ENCODE measurements at places on chromosomes 12 and 14.

DNA sequence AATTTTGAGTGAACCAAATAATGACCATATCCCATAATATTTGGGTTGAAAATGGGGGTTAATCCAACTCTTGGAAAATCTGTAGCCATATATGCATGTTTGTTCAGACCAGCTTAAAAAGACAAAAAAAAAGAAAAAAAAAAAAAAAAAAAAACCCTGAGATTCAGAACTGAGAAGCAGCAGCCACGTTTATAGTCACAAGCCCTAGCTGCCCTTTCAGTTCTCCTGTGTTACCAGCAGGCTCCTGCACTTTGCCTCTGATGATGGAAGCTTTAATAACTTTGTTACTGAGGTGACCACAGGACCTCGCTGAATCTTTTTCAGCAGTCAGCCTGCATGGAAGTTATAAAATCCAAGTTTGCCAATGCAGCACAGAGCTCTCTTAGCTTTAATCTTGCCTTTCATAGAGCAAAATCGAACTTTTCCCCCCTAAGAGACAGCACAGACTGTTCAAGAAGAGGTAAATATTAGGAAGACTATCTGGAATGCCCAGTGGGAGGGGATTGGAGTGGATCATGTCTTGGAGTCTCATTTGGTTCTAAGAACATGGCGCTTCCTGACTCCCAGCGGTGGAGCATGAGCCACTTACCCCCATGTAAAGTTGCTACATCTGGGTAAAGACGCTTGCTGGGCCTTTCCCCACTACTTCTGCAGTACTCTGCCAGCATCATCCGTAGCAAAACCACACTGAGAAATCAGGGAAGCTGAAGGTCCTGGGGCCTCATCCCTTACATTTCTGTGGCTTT is 20.6 kb downstream of the GNG2 start:
- no peak for DNase-seq

DNA sequence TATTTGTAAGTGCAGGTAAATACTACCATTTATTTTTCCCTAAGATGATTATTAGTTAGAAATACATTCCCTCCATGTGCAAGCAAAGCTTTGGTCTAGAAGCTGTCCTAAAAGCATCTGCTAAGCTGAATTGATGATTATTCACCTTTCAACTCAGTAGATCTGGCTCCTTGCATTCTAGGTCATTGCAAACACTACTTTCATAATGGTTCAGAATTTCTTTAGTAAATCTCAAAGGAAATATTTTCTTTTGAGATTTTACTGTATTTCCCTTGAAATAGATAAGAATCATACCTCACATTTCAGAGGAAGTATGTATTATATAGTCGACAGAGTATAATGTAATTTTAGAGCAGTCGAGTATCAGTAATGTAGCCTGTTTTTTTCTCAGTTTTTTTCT is 2.4 kb downstream of the ETNK1 start:
- DNase-seq = no peak

- DNase-seq = no peak
Observed at GRCh38 chr12:112473056-112473455, 54.3 kb downstream of the PTPN11 start.

- no peak for DNase-seq
Observed at GRCh38 chr12:93040367-93040766, 111.3 kb upstream of the EEA1 start.

DNA sequence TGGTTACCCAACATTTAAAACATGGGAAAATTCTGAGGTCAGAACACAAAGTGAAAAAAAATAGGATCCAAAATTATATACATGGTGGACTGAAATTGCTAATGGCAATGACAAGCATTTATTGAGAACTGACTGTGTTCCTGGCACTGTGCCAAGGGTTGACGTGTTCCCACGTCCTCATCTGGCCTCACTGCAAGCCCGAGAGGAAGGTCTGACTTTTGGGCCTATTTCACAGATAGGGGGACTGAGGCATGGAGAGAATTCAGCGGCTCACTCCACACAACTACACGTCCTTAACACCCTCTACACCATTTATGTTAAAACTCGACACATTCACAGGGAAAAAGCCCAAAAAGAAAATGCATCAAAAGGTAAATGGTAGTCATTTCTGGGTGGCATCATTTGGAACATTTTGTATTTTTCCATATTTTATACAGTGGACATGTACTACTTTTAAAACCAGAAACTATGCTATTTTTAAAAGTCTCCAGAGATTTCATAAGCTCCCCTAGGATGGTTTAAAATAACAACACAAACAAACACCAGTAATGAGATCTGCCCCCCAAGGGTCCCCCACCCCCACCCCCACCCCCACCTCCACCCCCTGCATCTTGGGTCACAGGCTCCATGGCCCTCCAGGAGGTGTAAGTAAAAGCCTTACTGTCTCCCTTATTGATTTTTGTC is 27.7 kb downstream of the CLMN start:
- DNase-seq = peak; percentile 26

GRCh38 chr12:27549236-27549800 is 25.3 kb downstream of the PPFIBP1 start:
- peak; percentile 90 for DNase-seq

DNA sequence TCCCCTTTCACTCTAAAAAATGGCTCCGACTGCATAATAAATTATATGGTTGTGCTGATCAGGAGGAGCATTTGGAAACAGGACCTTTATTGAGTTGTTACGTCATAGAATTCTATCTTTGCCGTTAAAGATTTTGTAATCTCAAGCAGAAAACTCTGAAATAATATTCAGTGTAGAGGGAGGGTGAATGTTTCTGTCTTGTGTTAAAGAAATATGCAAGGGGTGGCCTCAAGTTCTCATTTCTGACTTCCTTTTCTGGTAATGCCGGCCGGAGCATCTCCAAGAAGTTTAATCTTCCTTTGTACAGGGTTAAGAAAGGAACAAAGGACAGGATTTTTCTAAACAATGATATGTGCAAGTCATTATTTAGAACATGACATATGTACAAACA is 165.1 kb downstream of the SLC38A4 start:
- DNase-seq = peak; percentile 35

GRCh38 chr14:61256826-61257468 is 24.2 kb downstream of the TMEM30B start:
- DNase-seq = peak; percentile 26

DNA sequence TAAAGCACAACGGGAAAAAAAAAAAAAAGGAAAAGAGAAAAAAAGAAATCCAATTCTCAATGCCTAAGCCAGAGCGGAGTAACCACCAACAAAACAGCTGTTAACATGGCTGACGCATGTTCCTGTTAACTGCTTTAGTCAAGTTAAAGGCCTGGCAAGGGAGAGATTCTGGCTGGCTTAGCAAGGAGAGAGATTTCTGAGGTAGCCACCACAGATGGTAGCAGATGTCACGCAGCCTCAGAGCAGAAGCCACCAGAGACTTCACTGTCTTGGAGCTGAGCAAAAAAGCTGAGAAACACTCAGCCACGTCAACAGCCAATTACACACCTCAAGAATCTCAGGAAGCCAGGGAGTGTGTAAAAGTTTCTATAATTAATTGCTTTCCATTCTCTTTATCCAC is 87.1 kb downstream of the TMCC3 start:
- no peak for DNase-seq

GRCh38 chr12:63480186-63480585 is 188.1 kb downstream of the DPY19L2 start:
- no peak for DNase-seq

DNA sequence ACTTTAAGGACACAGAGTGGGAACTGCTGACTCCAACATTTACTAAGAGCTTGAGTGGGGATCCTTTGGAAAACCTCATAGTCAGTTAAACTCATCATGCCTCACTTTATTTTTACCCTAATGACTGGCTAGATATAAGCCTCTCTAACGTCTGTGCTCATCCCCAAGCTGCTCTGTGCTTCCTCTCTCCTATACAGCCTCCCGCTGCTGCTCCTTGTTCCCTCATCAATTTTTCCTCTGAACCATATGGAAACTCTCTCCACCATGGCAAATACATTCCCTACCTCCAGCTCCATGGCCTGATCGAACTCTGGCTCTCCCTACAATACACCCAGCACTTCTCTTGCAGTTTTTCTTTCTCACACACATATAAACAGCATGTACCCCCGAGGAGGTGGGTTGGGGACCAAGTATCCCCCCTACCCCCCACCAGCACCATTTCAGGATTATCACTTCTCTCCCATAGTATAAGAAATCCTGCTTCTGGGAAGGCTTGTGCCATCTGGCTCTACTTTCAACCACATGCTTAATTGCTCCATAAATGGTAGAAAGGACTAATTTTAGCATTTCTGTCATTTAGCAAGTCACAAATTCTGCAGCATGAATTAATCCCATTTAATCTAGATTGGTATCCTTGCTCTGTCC is 39.2 kb upstream of the DYRK2 start:
- no peak for DNase-seq

- DNase-seq = no peak
Observed at GRCh38 chr12:124698998-124699305, 131.5 kb upstream of the NCOR2 start.

- DNase-seq = no peak
Observed at GRCh38 chr12:90303771-90304170, 595.1 kb upstream of the ATP2B1 start.

- peak; percentile 70 for DNase-seq
Observed at GRCh38 chr12:123075087-123075645, 75.7 kb downstream of the PITPNM2 start.

Measured in foreskin fibroblast (primary cell).